Suppressor macrophage (primary cell): ENCODE measurements at places on chromosomes 2 and 18.

DNA sequence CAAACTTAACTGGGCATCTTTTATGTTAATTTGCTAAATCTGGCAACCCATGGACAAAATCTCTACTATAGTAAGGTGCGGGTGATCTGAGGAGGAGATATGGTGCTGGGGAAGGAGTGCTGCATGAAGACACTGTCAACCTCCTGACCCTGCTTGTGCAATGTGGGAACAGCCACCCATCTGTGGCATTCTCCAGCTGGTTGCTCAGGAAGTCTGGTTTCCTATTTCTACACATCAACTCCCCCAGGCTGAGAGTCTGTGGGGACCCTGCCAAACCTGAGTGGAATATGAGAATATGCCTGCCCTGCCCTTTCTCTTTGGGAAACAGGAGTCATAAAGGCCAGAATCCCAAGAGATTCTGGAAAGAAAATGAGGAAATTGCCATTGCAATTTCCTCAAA is 60.1 kb upstream of the PAX3 start:
- DNase-seq = peak; percentile 77

DNA sequence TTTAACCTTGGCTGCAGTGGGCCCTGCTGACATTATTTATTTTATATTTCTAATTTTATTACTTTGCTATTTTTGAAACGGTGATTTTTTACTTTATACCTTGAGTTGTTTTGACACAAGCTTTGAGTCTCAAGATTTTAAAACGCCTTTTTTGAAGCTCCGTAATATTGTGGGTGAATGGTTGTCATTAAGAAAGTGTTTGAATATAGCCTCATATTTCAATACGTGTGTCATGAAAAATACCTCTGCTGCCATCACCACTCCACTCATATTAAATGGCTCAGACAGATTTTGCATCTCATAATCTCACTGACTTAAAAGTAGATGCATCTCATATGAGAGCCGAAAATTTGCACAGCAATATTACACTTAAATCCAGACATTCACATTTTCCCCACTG is 106.6 kb downstream of the CTNNA2 start:
- no peak for DNase-seq

- no peak for DNase-seq
Measured at GRCh38 chr2:197121756-197122385, 188.7 kb downstream of the ANKRD44 start.

DNA sequence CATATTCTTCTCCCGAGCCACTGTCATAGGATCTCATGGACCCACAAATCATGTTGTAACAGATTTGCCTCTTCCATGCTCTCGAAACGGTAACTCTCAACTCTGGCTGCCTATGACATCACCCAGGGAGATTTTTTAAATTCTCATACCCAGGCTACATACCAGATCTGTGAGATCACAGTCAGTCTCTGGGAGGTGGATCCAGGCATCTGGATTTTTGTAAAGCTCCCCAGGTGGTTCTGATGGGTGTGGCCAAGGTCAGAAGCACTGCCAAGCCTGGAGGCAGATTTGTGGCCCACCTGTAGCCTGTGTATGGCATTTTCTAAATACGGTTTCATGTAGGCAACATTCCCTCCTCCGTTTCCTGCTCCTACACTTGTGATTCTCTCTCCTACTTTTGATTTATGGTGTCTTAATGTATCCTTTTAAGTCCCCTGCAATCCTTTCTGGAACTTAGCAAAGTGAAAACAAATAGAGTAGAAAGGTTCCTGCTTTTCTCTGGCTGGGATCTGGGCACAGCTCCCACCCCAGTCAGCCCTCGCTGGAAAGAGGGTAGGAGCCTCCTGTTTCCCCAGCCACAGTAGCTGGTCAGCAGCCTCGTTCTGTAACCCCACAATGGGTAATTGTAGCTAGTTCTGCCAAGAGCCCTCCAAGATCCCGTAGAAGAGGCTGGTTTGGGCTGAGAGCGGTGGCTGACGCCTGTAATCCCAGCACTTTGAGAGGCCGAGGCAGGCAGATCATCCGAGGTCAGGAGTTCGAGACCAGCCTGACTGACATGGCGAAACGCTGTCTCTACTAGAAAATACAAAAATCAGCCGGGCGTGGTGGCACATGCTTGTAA is 96.2 kb downstream of the KLHL29 start:
- no peak for DNase-seq

DNA sequence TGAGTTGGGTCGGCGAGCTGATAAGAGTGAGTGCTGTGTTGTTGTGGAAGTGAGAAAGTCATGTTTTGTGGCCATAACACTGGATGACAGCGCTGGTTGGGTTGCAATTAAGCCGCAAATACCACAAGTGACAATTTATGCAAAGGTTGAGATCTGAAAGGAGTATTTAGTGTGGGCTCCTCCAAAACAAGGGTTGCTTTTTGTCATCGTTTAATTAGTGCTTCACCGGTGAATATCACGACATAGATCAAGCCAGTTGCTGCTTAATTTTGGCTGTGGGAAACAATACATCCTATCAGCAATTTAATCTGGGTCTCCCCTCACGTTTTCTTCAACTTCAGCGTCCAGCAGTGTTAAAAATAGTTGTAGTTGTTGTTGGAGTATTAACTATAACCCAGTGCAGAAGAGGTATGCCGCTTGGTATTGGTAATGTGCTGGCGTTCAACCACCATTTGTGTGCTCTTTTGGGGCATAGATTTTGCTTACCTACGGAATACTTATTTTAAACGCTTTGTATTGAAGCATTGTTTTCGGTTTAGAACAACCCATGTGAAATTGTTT is 662 bp downstream of the ACVR2A start:
- peak; percentile 39 for DNase-seq

DNA sequence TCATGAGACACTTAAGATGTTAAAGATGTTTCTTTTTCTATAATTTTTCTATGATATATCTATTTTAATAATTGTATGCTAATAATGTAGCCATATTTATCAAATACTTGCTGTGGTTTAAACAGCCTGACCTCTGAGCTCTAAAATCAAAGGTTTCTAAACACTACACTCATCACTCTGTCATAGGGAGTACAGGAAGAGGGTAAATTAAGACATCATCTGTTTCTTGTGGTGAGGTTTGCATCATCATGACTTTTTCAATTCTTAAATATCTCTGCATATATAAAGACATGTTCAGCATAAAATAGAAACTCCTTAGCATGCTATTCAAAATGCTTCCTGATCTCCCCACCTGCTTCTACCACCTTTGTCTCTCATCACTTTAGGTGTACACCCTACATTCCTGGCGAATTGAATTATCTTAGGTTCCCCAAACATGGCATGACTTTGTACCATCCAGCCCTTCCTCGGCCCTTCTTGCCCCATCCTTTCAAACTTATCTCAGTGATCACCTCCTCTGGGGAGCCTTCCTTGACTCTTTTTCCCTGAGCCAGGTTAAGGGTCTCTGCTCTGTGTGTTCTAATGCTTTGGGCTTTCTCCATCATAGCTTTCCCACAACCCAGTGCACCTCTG is 105.3 kb upstream of the TTN start:
- DNase-seq = no peak

- DNase-seq = no peak
Measured at GRCh38 chr2:150853263-150853662, 365.8 kb upstream of the RND3 start.

DNA sequence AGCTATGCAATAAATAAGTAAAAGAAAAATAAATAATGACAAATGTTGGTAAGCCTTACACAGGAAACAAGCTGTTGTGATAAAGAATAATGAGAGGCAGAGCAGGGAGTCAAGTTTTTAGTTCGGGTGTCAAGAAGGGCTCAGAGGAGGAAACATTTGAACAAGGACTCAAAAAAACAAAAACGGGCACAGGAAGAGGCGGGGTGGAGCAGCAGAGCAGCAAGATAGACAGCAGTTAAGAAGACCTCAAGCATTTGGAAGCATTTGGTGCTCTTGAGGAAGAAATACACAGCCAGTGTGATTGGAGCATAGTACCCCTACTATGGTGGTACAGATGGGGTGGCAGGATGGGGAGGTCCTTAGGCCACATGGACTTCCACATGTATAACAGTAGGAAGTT is 2.8 kb downstream of the TMEM169 start:
- no peak for DNase-seq

GRCh38 chr2:151472966-151473365 is 63.3 kb downstream of the RIF1 start:
- no peak for DNase-seq

GRCh38 chr2:235494716-235495372 is 1.0 kb downstream of the AGAP1 start:
- no peak for DNase-seq

- DNase-seq = no peak
Measured at GRCh38 chr2:2620604-2621003, 289.5 kb upstream of the MYT1L start.

DNA sequence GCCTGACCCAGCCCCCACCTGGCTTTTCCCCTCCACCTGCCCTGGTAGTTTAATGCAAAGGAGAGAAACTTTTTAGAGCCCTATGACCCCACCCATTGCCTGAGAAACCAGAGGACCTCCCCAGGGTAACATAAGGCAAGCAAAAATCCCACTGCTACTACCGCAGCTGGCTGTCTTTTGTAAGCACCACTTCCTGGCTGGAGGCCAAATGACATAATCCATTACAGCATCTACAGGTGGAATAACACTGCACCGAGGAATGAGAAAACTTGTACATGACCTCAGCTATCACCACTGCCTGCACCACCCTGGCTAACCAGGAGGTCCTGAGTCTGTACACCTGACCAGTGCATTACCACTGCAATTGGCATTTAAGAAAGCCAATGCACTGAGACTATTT is 149.6 kb upstream of the GALNT5 start:
- no peak for DNase-seq

DNA sequence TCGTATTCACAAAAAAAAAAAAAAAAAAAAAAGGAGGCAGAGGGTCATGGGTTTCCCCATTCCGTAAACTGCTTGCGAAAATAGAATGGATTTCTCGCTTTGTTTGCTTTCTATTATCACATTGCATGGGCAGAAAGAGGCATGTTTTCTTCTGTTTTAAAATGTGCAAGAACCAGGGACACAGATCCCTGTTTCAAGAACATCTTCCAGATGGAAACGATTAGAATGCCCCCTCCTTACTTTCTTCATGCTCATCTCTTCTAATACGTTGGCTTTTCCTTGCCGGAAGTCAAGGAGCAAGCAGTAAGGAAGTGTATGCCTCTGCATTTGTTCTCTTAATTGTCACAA is 51.0 kb upstream of the ZNF516 start:
- DNase-seq = peak; percentile 77

DNA sequence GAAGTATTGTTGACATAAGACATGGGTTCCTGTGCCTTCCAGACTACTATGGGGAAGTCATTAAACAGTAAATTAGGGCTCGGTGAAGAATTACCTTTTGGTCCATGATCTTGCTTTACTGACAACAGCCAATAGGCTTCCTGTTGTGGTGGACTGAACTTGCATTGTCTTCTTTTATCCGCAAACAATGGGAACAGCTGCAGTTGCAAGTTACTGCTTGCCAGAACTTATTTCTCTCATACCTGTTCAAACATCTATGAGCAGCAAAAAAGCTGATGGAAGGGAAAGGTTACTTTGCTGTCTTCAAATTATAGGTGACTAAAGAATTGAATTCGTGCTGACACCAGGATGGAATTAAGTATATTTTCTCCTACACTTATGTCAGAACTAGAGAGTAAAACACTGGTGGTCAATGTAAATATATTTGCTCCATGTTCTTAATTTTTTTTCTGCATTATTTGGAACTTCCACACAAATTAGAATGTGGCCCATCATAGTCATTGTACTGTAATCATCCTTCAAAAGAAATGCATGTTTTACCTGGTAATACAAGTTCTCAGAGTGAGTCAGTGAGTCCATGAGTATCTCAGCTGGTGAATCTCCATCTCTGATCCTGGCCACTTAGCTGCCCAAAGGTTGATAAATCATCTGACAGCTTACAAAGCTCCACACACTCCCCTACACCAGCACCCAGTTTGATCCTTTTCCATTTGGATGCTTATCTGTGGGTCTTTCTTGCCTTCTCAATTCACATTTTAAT is 37.3 kb upstream of the RNF152 start:
- DNase-seq = no peak
